ENCODE measurements at places on chromosomes 5 and 9.

- DNase-seq: no peak
Measured at GRCh38 chr9:19998153-19998552, 209.3 kb upstream of the SLC24A2 start.

DNA sequence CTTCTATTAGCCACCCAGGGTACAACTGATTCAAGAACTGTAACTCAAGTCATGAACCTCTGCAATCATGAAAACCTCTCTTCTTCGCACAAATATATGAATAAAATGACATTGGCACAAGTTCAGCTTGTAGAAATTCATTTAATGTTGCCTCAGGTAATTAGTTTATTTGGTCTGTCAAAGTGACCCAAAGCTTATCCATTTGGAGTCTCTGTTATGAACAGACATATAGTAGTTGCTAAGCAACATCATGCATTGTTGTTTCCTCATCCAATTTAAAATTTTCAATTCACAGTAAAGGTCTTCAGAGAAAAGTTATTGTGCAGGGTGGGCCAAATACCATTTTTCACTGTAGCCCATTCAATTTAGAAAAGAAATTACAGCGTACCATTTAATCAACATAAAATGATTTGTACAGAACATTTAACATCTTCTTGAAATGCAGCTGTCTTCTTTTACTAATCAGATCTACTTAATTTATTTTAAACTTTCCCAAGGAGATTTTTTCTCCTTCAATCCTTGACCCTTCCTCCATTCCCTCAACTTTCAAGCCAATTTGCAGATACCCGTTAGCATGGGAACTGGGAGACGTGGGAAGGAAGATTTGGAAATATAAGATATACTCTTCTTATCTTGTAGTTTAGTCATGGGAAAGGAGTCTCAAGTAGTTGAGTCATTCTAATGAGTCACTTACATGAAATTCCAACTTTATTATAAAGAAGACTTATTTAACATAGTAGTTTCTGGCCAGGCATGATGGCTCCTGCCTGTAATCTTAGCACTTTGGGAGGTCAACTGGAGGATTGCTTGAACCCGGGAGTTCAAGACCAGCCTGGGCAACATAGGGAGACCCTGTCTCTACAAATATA is 231.3 kb downstream of the ATPSCKMT start:
- DNase-seq: no peak

DNA sequence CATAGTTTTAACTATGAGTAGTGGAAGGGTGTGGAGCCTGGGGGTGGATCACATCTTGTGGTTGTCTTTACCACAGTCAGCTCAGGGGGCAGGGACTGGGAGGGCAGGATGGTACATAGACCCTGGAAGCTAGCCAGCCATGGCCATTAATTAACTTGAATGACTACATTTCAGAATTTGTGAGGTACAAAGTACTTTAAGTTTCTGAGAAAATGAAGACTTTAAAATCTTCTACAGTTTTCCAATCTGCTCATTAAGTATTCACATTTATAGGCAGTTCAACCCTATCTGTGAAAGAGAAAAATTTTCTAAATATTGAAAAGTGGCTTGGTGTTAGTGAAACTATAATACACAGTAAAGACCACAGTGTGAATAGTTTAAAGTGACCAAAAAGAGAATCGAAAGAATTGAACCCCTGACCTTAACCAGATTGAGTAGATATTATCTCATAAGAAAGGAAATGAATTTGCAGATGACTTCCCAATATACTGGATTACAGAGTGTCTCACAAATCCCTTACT is 234.2 kb upstream of the MEF2C start:
- no peak for DNase-seq

DNA sequence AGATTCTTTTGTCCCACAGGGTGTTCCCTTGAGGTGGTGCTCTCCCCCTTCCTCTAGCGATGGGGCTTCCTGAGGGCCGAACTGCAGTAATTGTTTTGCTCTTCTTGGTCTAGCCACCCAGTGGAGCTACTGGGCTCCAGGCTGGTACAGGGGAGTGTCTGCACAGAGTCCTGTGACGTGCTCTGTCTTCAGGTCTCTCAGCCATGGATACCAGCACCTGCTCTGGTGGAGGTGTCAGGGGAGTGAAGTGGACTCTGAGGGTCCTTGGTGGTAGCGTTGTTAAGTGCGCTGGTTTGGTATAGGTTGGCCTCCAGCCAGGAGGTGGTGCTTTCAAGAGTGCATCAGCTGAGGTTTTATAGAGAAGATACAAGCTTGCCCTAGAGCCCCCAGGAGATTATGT is 20.4 kb upstream of the CEP72 start:
- DNase-seq: no peak

DNA sequence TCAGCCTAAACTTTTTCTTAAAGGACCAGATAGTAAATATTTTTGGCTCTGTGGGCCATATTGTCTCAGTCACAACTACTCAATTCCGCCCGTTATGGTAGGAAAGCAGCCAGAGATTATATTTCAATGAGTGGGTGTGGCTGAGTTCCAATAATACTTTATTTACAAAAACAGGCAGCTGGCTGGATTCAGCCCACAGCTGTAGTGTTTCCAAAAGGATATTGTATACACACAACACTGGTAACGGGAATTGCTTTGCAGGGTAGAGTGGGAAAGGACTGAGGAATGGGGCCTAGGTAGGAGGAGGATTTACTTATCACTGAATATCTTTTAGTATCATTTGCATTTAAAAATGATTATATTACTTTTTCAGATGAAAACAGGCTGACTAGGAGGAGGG is 21.0 kb downstream of the GCNT4 start:
- no peak for DNase-seq

DNA sequence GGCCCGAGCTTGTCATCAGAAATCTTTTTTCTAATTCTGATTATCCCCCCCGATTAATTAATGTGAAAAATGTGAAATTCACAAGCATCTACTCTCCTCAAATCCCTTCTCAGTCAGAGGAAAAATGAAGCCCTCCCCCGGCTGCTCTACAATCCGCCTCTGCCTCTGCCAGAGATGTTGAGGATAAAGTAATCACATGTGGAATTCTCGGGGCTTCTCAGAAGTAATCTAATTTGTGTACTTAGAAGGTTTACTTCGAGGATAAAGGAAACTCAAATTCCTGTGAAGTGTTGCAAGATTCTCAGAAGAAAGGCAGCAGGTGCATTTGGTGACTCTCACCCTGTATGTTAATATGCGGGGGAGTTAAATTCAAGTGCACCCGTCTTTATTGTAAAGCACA is 726.1 kb upstream of the ADAMTS16 start:
- no peak for DNase-seq

GRCh38 chr9:33044677-33045282 is 19.7 kb downstream of the DNAJA1 start:
- no peak for DNase-seq

DNA sequence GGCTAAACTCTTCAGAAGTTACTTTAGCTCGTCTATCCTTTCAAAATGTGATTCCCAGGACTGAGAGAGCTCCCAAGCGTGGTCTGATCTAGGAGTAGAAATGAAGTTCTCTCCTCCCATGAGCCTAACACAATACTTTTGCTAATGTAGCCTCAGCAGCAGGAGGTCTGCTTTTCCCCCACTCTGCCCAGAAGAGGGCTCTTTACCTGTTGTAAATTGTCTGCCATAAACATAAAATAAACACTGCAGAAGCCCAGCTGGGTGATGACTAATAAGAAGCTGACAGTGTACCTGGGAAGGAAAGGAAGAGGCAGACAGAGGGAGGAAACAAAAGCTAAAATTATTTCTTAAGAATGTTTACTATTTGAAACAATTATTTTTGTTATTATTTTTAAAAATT is 15.4 kb downstream of the SLC36A3 start:
- DNase-seq: peak; percentile 16

GRCh38 chr5:126233256-126233655 is 190.0 kb upstream of the GRAMD2B start:
- DNase-seq: no peak

DNA sequence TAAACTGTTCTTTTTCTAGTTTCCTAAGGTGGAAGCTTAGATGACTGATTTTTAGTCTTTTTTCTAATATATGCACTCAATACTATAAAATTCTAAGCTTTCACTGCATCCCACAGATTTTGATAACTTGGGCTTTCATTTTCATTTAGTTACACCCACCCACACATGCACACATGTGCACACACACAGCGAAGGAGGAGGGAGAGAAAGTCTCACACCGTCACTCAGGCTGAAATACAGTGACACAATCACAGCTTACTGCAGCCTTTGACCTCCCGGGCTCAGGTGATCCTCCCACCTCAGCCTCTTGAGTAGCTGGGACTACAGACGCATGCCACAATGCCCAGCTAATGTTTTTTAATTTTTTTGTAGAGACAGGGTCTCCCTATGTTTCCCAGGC is 96.5 kb downstream of the SMIM23 start:
- DNase-seq: no peak

DNA sequence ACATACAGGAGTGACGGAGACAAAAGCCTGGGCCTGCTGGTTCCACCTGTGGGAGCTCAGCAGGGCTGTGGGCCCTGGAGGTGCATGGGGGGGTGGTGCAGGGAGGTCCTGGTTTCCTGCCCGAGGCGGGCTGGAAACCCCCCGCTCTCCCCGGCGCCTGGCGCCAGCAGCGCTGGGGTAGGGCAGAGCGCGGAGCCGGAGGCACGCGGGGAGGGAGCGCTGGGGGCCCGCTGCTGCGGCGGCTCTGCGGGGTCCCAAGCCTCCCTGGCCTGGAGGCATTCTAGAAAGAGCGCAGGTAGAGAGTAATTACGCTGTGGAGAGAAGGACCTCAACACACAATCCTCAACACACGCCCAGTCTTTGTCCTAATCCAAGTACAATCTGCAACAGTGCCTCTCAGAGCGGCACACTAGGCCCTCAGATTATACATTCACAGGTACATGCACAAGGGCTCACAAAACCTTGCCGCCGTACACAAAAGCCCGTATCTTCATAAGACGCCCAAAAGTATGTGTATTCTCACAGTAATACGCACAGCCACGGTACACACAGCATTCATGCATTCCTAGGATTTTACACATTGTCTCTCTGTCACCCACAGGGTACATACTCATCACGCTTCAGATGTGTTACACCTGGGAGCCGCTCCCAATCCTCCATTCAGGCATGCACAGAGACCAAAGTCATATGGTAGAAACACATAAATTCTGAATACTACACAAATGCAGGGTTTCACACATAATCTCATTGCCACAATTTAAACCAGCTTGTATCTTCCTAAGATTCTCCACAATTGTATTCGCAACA is 2.1 kb upstream of the HAND1 start:
- DNase-seq: no peak

- no peak for DNase-seq
Measured at GRCh38 chr9:31390403-31391025, 993.9 kb upstream of the ACO1 start.

DNA sequence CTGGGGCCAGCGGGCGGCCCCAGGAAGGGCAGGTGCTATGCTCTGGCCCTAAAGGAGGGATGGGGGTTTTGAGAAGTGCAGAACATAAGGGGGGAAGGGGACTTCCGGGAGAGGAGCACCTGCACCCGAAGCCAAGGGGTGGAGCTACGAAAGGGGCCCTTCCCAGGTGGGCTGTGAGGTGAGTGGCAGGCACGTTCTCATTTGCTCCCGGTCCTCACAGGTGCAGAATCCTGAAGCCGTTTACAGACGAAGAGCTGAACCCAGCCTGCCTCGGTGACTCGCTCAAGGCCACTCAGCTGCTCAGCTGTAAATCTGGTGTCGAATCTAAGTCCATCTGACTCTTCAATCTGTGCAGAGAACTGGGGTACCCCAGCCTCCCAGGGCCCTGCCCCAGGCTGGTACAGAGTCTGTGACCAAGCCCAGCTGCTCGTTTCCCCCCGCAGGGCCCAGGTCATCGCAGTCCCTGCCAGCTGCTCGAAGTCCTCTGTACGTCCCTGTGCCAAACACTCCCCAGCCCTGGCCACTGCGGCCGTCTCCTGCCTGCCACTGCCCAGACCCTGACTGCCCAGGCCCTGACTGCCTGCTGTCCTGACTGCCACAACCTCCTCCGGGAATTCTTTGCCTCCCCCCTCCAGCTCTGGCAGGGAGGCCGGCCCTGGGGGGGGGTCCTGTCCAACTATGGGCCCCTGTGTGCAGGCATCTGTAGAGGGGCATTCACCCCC is 53.8 kb upstream of the RXRA start:
- DNase-seq: no peak

- no peak for DNase-seq
Measured at GRCh38 chr5:55151923-55152842, 7.8 kb upstream of the GPX8 start.

DNA sequence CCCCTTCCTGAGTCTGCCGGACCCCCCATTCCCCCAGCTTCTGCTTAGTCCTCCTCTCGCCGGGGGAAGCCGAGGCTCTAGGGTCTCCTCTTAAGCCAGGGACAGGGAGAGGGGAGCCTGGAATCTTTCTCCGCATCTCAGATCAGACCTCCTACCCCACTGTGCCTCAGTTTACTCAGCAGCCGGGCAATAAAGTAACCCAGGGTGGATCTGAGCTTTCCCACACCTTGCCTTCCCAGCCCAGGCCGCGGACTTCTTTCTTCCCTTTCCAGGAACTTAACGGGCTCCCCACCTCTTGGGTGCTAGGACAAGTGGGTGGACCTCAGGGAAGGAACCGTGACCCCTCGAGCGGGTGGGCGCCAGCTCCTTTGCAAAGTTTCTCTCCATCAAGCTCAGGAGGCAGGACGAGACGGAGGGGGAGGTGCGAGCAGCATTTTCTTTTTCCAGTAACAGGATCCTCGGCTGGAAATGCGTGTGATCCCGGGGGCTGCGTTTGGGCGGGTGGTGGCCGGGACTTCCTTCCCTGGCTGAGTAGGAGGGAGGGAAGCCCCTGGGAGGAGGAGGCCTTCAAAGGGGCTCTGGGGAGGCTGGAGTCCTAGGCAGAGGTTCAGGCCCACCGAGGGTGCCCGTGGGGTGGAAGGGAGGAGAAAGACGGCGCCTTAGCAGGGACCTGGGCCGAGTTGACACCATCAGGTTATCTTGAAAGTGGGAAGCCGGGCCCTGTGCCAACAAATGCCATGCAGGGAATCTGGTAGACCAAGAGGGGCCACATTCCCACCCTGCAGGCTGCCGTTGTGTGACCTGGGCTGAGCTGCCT is 795 bp downstream of the DAB2IP start:
- DNase-seq: no peak

DNA sequence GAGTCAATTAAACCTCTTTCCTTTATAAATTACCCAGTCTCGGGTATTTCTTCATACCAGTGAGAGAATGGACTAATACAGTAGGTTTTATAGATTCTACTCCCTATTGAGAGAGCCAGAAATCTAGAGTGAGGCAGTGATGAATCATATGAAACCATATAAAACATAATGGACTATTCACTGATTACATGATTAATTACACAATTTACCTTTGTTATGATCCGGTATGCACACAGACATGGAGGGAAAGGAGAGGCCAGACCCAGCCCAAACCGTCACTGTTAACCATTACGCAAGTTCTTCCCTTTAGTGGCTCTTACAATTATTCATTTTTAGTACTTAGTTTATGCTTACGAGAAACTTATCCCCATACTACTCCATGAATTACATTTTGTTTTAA is 205.0 kb downstream of the DNAH5 start:
- DNase-seq: no peak

- peak; percentile 79 for DNase-seq
Measured at GRCh38 chr9:136693490-136694162, 6.4 kb upstream of the AGPAT2 start.
